Thymus (tissue), 14 donors: ENCODE measurements at places on chromosomes 7 and 10.

GRCh38 chr7:74599244-74599643 is 58.3 kb upstream of the GTF2I start:
- H3K27me3 ChIP-seq = no peaks in the 10 kb centered on the region
- no peak overlapping the region for H3K27ac ChIP-seq
- H3K4me1 ChIP-seq = peaks cover 10% of the 10 kb centered on the region
- H3K36me3 ChIP-seq = no peaks in the 10 kb centered on the region

- no peaks in the 10 kb centered on the region for H3K36me3 ChIP-seq
- no peak for DNase-seq
- H3K27ac ChIP-seq = no peak overlapping the region
Measured at GRCh38 chr10:71421075-71421434, 24.3 kb downstream of the CDH23 start.

DNA sequence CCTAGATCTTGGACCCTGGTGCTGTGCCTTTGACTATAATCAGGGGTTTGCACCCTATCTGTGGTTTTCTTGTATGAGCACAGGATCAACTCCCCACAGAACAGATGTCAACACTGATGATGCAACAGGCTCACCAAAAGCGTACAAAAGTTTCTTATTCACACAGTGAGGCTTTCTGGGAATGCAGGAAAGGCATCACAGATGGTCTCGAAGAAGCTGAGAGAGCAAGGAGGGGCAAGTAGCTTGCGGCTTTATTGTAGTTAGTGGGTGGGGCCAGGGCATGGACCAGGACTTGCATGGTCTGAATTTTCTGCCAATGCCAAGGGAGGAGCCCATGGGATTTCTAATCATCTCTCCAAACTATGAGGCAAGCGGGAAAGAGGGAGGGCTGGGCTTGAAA is 46.2 kb downstream of the SEC61G start:
- no peaks in the 10 kb centered on the region for H3K36me3 ChIP-seq
- no peaks in the 10 kb centered on the region for H3K27me3 ChIP-seq
- DNase-seq = no peak
- no peak overlapping the region for H3K4me3 ChIP-seq
- H3K4me1 ChIP-seq = no peaks in the 10 kb centered on the region

DNA sequence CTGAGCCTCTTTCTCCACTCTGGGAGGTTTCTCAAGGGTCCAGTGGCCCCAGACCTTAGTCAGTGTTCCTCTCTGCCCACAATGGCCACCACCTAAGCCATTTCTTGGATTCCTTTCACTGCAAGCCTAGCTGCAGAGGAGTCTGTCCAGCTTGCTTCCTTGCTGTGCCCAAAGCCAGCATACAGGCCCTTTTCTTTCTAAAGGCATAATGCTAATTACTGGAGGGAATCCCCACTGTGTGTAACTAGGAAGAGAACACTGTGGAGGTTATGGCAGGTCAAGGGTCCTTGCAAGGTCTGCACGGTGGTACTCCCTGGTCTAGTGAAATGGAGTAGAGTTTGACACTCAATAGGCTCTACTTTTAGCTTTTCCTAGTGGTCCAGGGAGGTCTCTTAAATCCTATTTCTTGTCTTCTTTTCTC is 70.4 kb upstream of the CC2D2B start:
- no peaks in the 10 kb centered on the region for H3K4me1 ChIP-seq
- peak overlapping the region; percentile 18 for H3K27ac ChIP-seq
- no peak overlapping the region for H3K4me3 ChIP-seq
- no peaks in the 10 kb centered on the region for H3K27me3 ChIP-seq
- DNase-seq = no peak
- H3K36me3 ChIP-seq = no peaks in the 10 kb centered on the region

- no peaks in the 10 kb centered on the region for H3K4me1 ChIP-seq
- DNase-seq = no peak
- H3K4me3 ChIP-seq = no peak overlapping the region
- no peaks in the 10 kb centered on the region for H3K27me3 ChIP-seq
- no peak overlapping the region for H3K27ac ChIP-seq
- no peaks in the 10 kb centered on the region for H3K36me3 ChIP-seq
Measured at GRCh38 chr7:127064-127598, 65.2 kb upstream of the FAM20C start.

GRCh38 chr7:36563706-36564327 is 160.5 kb downstream of the AOAH start:
- DNase-seq = no peak
- H3K4me3 ChIP-seq = no peak overlapping the region
- H3K4me1 ChIP-seq = no peaks in the 10 kb centered on the region
- H3K27me3 ChIP-seq = no peaks in the 10 kb centered on the region
- no peak overlapping the region for H3K27ac ChIP-seq

GRCh38 chr10:123399276-123399839 is 245.2 kb downstream of the BUB3 start:
- no peak overlapping the region for H3K4me3 ChIP-seq
- H3K4me1 ChIP-seq = peaks cover 10% of the 10 kb centered on the region
- no peak overlapping the region for H3K27ac ChIP-seq
- no peaks in the 10 kb centered on the region for H3K36me3 ChIP-seq

DNA sequence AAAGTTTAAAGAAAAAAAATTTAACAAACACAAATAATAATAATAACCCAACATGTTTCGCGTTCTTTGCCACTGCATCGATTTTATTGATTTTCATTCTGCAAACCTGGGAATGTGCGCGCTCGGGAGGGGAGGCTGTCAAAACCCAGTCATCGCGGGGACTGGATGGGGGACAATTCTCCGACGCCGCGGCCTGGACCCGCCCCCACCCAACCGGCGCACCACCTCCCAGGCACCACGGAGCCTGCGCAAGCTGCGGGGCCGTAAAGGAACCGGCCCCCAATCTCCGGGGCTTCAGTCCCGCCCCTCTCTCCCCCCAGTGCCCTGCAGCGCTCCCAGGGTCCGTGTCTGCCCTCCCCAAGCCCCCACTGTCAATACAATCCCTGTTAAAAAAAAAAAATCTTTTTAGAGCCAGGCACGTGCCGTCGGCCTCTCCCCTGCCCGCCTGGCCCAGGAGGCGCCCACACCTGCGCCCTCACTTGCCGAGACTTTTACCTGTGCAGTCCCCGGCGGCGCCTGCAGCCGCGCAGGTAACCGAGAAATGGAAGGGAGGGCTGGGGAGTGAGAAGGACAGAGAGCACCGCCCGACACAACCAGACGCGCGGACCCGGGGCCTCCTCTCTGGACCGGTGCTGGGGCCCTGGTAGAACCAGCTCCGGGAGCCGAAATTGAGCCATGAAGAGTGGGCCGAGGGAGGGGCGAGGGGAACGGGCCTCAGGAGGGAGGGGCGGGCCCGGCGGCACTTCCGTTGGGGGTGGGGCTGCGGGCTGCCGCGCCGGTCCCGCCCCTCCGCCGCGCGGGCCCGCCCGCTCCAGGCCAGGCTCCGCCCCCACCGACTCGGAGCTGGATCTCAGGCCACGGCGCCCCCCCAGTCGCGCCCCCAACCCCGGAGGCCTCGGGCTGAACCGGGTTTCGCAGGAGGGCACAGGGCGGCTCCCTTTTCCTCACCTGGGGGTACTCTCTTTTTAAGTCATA is 7.6 kb upstream of the ZNF503 start:
- H3K4me1 ChIP-seq = peaks cover 5% of the 10 kb centered on the region
- H3K36me3 ChIP-seq = no peaks in the 10 kb centered on the region
- peak overlapping the region; percentile 84 for H3K27ac ChIP-seq
- H3K4me3 ChIP-seq = peak overlapping the region; percentile 55
- peaks cover 69% of the 10 kb centered on the region for H3K27me3 ChIP-seq
- no peak for DNase-seq

- no peak overlapping the region for H3K4me3 ChIP-seq
- no peaks in the 10 kb centered on the region for H3K27me3 ChIP-seq
- no peaks in the 10 kb centered on the region for H3K36me3 ChIP-seq
- no peak for DNase-seq
- H3K27ac ChIP-seq = no peak overlapping the region
Measured at GRCh38 chr7:47804767-47805545, 143.3 kb downstream of the PKD1L1 start.

- no peak overlapping the region for H3K4me3 ChIP-seq
- H3K4me1 ChIP-seq = no peaks in the 10 kb centered on the region
- no peak for DNase-seq
- no peaks in the 10 kb centered on the region for H3K27me3 ChIP-seq
Measured at GRCh38 chr7:102275123-102275703, 11.5 kb upstream of the SH2B2 start.

DNA sequence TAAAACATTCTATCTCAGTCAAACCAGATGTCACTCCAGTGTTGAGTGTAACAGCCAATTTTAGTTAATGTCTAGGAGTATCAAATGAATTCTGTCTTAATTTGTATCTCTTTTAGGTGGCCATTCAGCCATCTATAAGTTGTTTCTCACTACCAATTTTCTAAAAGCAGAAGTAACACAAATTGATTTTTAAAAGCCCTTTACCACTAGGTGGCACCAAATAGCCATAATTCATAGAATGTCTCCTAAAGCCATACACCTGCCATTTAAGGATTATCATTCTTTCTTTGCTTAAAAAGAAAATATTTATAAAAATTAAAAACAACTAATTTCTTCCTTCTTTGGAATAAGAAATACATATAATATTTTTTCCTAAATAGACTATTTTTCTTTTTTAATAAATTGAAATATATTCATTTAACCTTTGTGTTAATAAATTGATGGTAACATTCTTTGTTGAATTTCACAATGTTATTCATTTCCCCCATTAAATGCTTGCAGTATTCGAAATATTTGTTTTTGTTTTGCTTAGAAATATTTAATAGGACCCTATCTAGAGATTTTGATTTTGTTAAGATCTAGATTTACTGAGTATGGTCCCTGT is 107.8 kb upstream of the PPP1R3A start:
- no peaks in the 10 kb centered on the region for H3K36me3 ChIP-seq
- no peak overlapping the region for H3K4me3 ChIP-seq

GRCh38 chr7:5232874-5233273 is 42.8 kb downstream of the WIPI2 start:
- H3K4me3 ChIP-seq = no peak overlapping the region
- H3K4me1 ChIP-seq = no peaks in the 10 kb centered on the region
- H3K27ac ChIP-seq = no peak overlapping the region
- H3K36me3 ChIP-seq = peaks cover 41% of the 10 kb centered on the region
- no peak for DNase-seq
- no peaks in the 10 kb centered on the region for H3K27me3 ChIP-seq

- no peak for DNase-seq
- H3K4me1 ChIP-seq = peaks cover 14% of the 10 kb centered on the region
- peaks cover 16% of the 10 kb centered on the region for H3K36me3 ChIP-seq
- peak overlapping the region; percentile 74 for H3K4me3 ChIP-seq
Measured at GRCh38 chr7:30595436-30596013, 847 bp downstream of the GARS1 start.

DNA sequence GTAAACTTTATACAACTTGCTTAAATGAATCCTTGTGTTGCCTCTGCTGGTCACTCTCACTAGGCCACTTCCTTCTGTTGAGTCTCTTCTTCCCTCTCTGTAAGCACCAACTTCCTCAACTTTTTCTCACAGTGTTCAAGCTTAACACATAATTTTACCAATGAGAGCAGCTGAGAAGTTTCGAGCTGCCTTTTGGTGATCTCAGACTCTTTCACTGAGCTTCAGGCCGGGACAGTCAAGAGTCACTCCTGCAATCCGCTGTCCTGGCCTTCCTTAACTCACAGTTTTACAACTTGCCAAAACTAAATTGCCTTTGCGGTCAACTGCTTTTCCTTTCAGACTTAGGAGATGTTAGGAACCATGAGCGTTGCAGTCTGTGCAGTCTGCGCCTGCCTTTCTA is 47.4 kb downstream of the PRPF18 start:
- H3K27ac ChIP-seq = peak overlapping the region; percentile 60
- DNase-seq = no peak
- no peaks in the 10 kb centered on the region for H3K27me3 ChIP-seq
- peaks cover 31% of the 10 kb centered on the region for H3K36me3 ChIP-seq

- DNase-seq = no peak
- H3K4me3 ChIP-seq = no peak overlapping the region
- no peaks in the 10 kb centered on the region for H3K27me3 ChIP-seq
- no peak overlapping the region for H3K27ac ChIP-seq
- H3K4me1 ChIP-seq = no peaks in the 10 kb centered on the region
Measured at GRCh38 chr7:41047789-41048191, 655.1 kb downstream of the INHBA start.

GRCh38 chr10:97991871-97992270 is 38.5 kb downstream of the CRTAC1 start:
- H3K27ac ChIP-seq = no peak overlapping the region
- no peaks in the 10 kb centered on the region for H3K4me1 ChIP-seq
- no peaks in the 10 kb centered on the region for H3K27me3 ChIP-seq
- DNase-seq = no peak
- no peak overlapping the region for H3K4me3 ChIP-seq

GRCh38 chr7:28570113-28570969 is 158.0 kb downstream of the CREB5 start:
- H3K36me3 ChIP-seq = no peaks in the 10 kb centered on the region
- no peak overlapping the region for H3K27ac ChIP-seq
- no peaks in the 10 kb centered on the region for H3K27me3 ChIP-seq
- H3K4me3 ChIP-seq = no peak overlapping the region
- DNase-seq = no peak

- H3K27me3 ChIP-seq = peaks cover 4% of the 10 kb centered on the region
- H3K36me3 ChIP-seq = no peaks in the 10 kb centered on the region
- no peak overlapping the region for H3K27ac ChIP-seq
Measured at GRCh38 chr10:86349474-86349873, 17.1 kb downstream of the GRID1 start.

- peaks cover 29% of the 10 kb centered on the region for H3K27me3 ChIP-seq
- peaks cover 8% of the 10 kb centered on the region for H3K4me1 ChIP-seq
- no peak for DNase-seq
- H3K36me3 ChIP-seq = no peaks in the 10 kb centered on the region
Measured at GRCh38 chr10:71401056-71401455, 4.3 kb downstream of the CDH23 start.

DNA sequence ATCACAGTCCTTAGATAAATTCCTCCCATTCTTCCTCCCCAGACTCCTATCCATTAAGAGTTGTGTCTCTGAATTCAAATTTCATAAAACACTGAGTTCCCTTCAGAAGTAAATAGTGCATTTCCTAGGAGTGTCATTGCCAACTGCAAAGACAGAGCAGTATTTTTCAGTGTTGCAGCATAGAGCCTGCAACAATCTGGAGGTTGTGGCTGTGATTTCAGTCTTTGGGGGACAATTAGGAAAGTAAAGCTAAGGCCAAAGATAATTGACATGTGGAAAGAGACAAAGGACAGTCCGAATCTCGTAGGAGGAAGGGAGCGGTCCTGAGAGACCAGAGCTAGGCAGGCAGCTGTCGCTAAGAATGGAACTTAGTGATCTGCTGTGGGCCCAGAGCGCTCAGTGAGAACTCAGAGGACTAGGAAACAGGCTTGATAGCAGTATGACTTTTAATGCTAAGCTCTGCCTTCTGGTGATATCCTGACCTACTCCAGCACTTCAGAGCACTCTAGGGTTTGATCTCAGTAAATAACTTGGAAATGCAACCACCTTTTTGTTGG is 46.2 kb downstream of the PRPF18 start:
- H3K4me3 ChIP-seq = no peak overlapping the region
- H3K4me1 ChIP-seq = no peaks in the 10 kb centered on the region
- no peaks in the 10 kb centered on the region for H3K27me3 ChIP-seq
- H3K36me3 ChIP-seq = peaks cover 22% of the 10 kb centered on the region

DNA sequence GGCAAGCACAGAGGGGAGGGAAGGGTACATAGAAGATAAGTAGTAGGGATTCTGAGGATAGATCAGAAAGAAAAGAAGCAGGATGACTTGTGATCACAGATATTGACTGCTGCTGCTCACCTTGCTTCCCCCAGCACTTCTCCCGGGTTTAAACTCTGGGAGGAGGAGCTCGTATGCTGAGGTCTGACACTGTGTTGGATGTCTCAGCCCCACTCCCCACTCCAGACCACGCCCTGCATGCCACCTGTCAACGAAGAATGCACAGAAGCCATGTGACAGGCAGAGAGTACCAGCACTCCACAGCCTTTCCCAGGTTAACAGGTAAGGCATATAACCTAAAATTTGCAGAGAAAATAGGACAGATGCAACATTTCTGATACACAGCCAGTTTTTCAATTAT is 388.9 kb downstream of the TNS3 start:
- no peak for DNase-seq
- no peak overlapping the region for H3K27ac ChIP-seq
- H3K27me3 ChIP-seq = no peaks in the 10 kb centered on the region
- H3K36me3 ChIP-seq = no peaks in the 10 kb centered on the region
- H3K4me3 ChIP-seq = no peak overlapping the region
